Caco-2 (cell line): ENCODE measurements at places on chromosomes 3 and 15. TPM values are rescaled to one million over a fixed set of nuclear protein-coding genes. Genes with fewer than 3 reads are reported as not detected.

GRCh38 chr3:165549037-165549436, 288.2 kb downstream of the BCHE start:
- no peak for DNase-seq
- no peaks in the 10 kb centered on the region for H3K4me1 ChIP-seq
- no peaks in the 10 kb centered on the region for H3K27me3 ChIP-seq

Gene COX17
- total RNA-seq = 43.6 and 44.9 TPM in 2 replicates

Gene TCF12
- total RNA-seq = 64.4 and 68.8 TPM in 2 replicates

GRCh38 chr15:73317651-73318462, 50.9 kb downstream of the HCN4 start:
- H3K36me3 ChIP-seq = no peaks in the 10 kb centered on the region
- no peaks in the 10 kb centered on the region for H3K4me1 ChIP-seq
- H3K4me3 ChIP-seq = no peak overlapping the region
- DNase-seq = no peak
- H3K27ac ChIP-seq = no peak overlapping the region

DNA sequence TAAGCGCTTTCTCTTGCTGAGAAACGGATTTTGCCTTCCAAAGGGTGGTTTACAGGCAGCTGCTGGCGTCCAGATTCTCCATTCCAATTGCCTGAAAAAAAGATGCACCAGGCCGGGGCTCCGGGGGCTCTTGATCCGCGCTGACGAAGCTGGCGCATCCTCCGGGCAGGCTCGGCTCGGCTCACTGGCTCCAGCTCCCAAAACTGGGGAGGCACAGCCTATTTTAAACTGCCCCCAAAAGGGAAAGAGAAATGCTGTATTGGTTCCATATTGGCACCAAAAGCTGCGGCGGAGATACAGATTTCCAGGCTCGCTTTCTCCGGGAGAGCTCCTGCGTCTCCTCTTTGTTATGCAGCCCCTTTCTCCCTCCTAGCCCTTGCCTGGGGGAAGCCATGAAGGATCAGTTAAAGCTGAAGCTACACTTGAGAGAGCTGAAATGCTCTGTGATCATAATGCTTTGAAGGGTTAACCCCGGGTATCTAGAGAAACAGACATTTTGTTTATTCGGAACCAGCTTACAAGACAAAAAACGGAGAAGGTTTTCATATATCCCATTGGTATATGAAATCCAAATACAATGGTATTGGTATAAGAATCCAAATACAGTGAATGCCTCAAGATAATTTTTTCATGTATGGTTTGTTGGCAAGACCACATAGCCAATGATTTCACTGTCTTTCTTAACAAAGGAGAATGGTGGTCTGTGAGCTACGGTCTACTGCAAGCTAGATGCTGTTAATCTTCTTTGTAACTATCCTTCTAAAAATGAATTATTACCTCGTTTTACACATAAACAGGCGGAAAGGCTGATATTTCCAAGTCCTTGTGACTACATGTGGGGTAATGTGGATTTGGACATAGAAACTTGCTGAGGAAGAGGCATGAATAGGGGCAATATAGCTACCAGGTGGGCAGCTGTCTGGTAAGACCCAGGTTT, 693 bp downstream of the CD200 start:
- H3K4me1 ChIP-seq = no peaks in the 10 kb centered on the region
- DNase-seq = no peak
- no peaks in the 10 kb centered on the region for H3K36me3 ChIP-seq
- no peaks in the 10 kb centered on the region; the same call in none of the 2 replicates for H3K27me3 ChIP-seq
- H3K27ac ChIP-seq = no peak overlapping the region
- H3K4me3 ChIP-seq = peak overlapping the region; percentile 33

DNA sequence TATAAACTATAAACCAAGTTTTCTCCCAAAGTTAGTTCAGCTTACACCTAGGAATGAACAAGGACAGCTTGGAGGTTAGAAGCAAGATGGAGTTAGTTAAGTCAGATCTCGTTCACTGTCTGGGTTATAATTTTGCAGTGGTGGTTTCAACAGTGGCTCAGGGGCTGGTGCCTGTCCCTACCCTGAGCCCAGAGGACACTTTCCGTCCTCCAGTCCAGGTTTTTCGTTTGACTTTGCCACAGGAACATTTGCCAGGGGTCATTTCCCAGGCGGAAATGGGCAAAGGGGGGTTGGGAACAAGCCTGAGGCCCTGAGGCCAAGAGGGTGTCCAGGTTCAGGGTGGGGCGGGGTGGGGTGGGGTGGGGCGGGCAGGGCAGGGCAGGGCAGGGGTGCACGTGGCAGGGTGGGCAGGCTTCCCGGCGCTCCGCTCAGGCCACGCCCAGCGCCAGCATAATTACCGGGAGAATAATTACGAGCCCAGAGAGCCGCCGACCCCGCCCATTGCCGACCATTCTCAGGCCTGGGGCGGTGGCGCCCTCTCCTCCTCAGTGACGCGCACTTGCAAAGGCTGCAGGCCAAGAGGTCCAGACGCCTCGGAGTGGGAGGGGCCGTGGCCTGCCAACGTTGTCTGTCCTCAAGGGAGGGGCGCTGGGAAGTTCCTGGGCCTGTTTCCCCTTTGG, 70.4 kb downstream of the KLF13 start:
- H3K27ac ChIP-seq = peak overlapping the region; percentile 39
- no peaks in the 10 kb centered on the region for H3K36me3 ChIP-seq
- no peak overlapping the region; the same call in 1 of the 2 replicates for H3K4me3 ChIP-seq
